ENCODE measurements at places on chromosomes 2 and 18. TPM values are rescaled to one million over a fixed set of nuclear protein-coding genes. Genes with fewer than 3 reads are reported as not detected.
A peak's percentile ranks its signal among the peaks of the same experiment; 100 is the strongest.

GRCh38 chr2:223082706-223083105 is 30.7 kb downstream of the KCNE4 start:
- peaks cover 6% of the 10 kb centered on the region for H3K4me1 ChIP-seq
- H3K4me3 ChIP-seq: no peak overlapping the region
- no peaks in the 10 kb centered on the region for H3K27me3 ChIP-seq
- H3K27ac ChIP-seq: no peak overlapping the region

The SERPINB10 gene
- total RNA-seq: not detected

DNA sequence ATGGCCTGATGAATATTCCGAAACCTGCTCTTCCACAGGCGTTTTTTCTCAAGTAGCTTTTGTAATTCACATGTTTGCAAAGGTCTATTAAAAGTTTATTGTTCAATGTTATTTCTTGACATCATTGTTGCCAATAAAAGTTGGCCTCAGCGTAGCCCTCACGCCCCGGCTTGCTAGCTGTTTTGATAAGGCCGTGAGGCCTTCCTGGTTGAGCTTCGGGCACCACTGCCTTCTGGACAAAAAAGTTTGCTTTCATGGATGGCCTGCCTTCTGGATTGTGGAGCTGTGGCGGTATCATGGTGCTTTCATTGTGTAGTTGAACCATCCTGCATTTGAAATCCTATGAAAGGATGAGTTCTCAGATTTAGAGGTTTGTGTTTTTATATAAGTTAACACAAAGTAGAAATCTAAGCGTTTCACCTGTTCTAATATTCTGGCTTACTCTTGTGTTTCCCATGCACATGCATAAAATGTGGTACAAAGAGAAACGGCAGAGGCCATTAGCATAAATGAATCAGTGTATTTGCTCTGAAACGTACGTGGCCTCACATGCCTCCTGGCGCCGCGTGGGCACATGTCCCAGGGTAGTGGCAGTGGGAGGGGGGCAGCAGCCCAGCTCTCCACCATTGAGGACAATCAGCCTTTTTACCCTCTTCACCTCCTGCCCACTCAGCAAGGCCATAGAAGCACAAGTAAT is 134.5 kb downstream of the NCK2 start:
- no peak overlapping the region for H3K27ac ChIP-seq
- peaks cover 16% of the 10 kb centered on the region for H3K4me1 ChIP-seq
- H3K36me3 ChIP-seq: peaks cover 23% of the 10 kb centered on the region
- DNase-seq: no peak

DNA sequence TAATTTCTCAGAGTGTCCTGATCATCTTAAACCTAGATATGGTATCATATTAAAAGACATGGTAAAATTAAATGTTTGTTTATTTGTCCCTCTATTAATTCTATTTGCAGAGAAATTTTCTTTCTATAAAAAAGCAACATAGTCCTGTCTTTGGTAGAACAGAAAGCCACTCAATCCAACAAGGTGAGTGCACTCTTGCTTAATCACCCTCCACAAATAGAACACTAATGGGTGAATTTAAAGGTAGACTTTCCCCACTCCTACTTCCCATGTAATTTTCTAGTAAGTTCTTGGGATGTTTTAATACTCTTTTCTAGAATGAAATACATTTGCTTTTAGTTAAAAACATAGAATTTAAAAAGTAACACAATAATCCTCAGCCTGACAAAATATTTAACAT is 97.7 kb downstream of the PIGN start:
- peaks cover 20% of the 10 kb centered on the region for H3K36me3 ChIP-seq
- H3K27ac ChIP-seq: no peak overlapping the region
- H3K4me1 ChIP-seq: no peaks in the 10 kb centered on the region
- no peak for DNase-seq
- no peaks in the 10 kb centered on the region for H3K27me3 ChIP-seq

- no peak for DNase-seq
- H3K27ac ChIP-seq: no peak overlapping the region
- H3K4me1 ChIP-seq: peaks cover 10% of the 10 kb centered on the region
- H3K27me3 ChIP-seq: no peaks in the 10 kb centered on the region
- H3K4me3 ChIP-seq: no peak overlapping the region
Measured at GRCh38 chr2:151774506-151774905, 40.2 kb upstream of the NEB start.

GRCh38 chr2:63886445-63886844 is 44.7 kb downstream of the UGP2 start:
- H3K27ac ChIP-seq: no peak overlapping the region
- no peak for DNase-seq
- H3K36me3 ChIP-seq: peaks cover 42% of the 10 kb centered on the region
- H3K27me3 ChIP-seq: no peaks in the 10 kb centered on the region
- no peak overlapping the region for H3K4me3 ChIP-seq

- peaks cover 4% of the 10 kb centered on the region for H3K4me1 ChIP-seq
- no peaks in the 10 kb centered on the region for H3K27me3 ChIP-seq
- no peak for DNase-seq
- no peak overlapping the region for H3K4me3 ChIP-seq
Measured at GRCh38 chr2:197306024-197306695, 4.4 kb downstream of the ANKRD44 start.

GRCh38 chr2:218301176-218301819 is 9.0 kb upstream of the TMBIM1 start:
- H3K27me3 ChIP-seq: no peaks in the 10 kb centered on the region
- no peaks in the 10 kb centered on the region for H3K4me1 ChIP-seq
- no peak overlapping the region for H3K4me3 ChIP-seq
- H3K27ac ChIP-seq: no peak overlapping the region

The CRYBA2 gene
- not detected for total RNA-seq

GRCh38 chr2:136070913-136071312 is 47.0 kb downstream of the CXCR4 start:
- no peaks in the 10 kb centered on the region for H3K36me3 ChIP-seq
- no peak for DNase-seq
- H3K27ac ChIP-seq: no peak overlapping the region

- H3K27ac ChIP-seq: no peak overlapping the region
- DNase-seq: no peak
- H3K27me3 ChIP-seq: peaks cover 26% of the 10 kb centered on the region
- no peaks in the 10 kb centered on the region for H3K36me3 ChIP-seq
- no peak overlapping the region for H3K4me3 ChIP-seq
Measured at GRCh38 chr2:166499281-166499680, 5.2 kb upstream of the SCN7A start.

DNA sequence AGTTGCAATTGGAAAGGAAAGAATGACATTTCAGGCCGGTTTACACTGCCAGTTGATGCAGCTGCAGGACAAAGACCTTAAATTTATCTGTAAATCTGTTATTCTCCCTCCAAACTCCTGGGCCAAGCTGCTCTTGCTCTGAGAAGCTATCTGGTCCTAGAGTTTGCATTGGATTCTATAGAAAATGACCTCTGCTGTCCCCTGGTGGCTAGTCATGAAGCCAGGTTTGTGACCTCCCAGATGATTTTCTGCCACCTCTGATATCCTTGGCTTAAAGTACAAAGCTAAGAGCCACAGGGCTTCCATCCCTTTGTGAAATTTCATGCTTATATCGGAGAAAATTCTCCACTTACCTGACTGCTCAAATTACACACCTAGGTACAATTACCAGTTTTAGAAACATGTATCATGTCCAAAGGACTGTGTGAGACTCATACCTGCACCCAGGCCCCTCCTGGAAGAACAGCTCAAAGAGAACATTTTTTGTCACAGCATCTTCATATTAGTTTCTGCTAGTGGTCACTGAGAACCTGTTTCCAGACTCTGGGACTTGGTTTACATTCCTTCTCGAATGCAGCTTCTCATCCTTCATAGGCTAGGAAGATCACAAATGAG is 28.9 kb upstream of the IER3IP1 start:
- H3K36me3 ChIP-seq: no peaks in the 10 kb centered on the region
- no peak for DNase-seq
- H3K4me3 ChIP-seq: no peak overlapping the region
- peaks cover 61% of the 10 kb centered on the region for H3K27me3 ChIP-seq

DNA sequence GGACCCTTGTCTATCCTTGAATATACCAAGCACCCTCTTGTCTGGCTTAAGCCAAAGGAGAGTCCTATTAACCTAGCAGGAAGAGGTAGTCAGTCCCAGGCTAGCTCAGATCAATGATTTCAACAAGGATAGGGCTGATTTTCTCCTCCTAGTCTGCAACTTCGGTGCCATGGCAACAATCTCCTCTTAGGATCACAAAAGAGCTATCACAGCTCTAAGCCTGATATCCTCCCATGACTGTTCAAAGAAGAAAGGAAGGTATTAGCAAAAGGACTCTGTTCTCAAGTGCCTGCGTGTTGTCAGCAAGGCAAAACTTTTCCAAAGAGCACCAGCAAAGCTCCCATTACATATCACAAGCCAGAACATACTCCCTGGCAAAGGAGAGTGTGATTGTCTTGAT is 58.7 kb upstream of the DDX18 start:
- H3K36me3 ChIP-seq: no peaks in the 10 kb centered on the region
- DNase-seq: no peak
- H3K27ac ChIP-seq: no peak overlapping the region

DNA sequence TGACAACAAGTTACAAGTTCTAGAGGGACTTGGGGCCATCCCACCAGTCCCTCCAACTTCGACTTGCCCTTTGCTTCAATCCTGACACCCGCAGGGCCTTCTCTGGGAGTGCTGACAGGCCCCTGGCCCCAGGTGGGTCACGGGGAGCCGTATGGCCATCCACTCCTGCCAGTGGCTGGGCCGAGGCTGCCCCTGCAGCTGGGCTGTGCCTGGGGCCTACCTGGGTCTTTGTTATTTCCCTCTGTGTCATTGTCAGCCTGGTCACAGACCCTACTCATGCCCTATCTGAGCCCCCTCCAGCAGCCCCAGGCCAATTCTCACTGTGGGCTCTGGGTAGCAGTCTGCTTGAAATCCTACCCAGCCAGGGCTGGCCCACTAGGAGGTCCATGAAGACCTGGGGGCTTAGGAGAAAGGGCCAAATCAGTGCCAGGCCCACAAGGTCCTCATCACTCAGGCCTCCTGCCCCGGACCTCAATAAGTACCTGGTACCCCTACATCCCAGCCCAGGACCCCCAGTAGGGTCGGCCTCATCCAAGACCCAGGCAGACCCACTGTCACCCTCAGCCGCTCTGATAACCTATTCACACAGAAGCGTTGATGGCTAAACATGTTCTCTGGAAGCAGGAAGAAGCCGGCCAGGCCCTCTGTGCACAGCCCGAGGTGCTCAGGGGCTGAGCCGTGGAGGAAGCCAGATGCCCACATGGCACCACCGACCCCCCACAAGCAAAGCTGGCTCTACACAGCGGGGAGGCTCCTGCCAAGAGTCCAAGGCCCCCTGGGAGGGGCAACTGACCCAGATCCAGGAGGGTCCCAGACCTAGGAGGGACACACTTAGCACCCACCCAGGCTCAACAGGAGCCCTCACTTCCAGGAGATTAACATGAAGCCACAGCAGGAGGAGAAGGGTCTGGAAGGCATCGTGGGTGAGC is 57.7 kb downstream of the BIN1 start:
- H3K4me3 ChIP-seq: no peak overlapping the region
- no peak for DNase-seq
- peak overlapping the region; percentile 7 for H3K27ac ChIP-seq
- peaks cover 10% of the 10 kb centered on the region for H3K36me3 ChIP-seq

DNA sequence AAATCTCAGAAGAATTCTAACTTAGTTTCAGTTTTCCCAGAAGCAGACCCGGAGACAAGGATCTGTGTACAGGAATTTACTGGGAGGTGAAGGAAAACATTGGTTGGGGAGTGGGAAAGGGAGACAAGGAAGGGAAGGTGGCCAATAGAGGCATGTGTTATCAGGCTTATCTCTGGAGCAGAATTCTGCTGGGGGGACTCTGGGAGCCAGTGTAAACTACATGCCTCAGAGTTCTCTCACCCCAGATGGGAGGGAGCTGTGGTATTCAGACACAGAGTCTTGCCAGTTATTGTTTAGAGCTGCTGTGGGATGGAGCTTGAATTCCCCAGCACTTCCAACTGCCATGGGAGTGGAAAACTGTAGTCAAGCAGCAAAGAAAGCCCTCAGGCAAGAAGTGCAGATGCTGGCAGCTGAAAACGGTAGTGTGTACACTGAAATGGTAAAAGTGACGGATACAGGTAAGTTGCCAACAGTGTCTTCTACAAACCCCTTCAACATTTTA is 19.0 kb downstream of the DNPEP start:
- no peak for DNase-seq
- no peaks in the 10 kb centered on the region for H3K27me3 ChIP-seq
- H3K4me3 ChIP-seq: peak overlapping the region; percentile 5
- H3K4me1 ChIP-seq: peaks cover 13% of the 10 kb centered on the region

The SDC1 gene
- total RNA-seq: 11.6 TPM

The GRB14 gene
- total RNA-seq: 0.83 TPM

GRCh38 chr2:171878481-171878993 is 15.5 kb downstream of the SLC25A12 start:
- no peaks in the 10 kb centered on the region for H3K27me3 ChIP-seq
- H3K27ac ChIP-seq: peak overlapping the region; percentile 83
- no peak for DNase-seq
- peaks cover 37% of the 10 kb centered on the region for H3K4me1 ChIP-seq
- peaks cover 1% of the 10 kb centered on the region for H3K36me3 ChIP-seq

DNA sequence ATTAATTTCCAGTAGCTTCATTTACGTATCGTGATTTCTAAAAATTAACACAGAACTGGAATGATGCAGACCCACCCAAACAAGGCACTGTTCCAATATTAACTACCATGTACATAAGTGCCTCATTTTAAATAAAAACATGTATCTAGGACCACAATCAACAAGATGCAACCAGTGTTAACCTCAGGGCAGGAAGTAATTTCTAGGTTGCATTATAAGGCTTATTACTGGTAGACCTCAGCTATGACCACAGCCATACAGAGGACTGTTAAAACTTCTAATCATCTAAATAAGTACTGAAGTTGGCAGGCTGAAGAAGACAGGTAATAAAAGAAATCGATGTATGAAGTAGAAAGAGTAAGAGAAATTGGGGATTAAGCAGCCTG is 262.9 kb downstream of the HDAC4 start:
- no peaks in the 10 kb centered on the region for H3K4me1 ChIP-seq
- DNase-seq: no peak
- no peak overlapping the region for H3K27ac ChIP-seq

GRCh38 chr2:136051001-136051724 is 65.7 kb upstream of the DARS1 start:
- DNase-seq: no peak
- H3K27ac ChIP-seq: no peak overlapping the region
- peaks cover 4% of the 10 kb centered on the region for H3K27me3 ChIP-seq
- no peaks in the 10 kb centered on the region for H3K4me1 ChIP-seq

- no peak for DNase-seq
- peaks cover 22% of the 10 kb centered on the region for H3K4me1 ChIP-seq
- peak overlapping the region; percentile 92 for H3K27ac ChIP-seq
- H3K27me3 ChIP-seq: no peaks in the 10 kb centered on the region
- H3K4me3 ChIP-seq: peak overlapping the region; percentile 31
Measured at GRCh38 chr2:12819721-12820120, 103.0 kb downstream of the TRIB2 start.

DNA sequence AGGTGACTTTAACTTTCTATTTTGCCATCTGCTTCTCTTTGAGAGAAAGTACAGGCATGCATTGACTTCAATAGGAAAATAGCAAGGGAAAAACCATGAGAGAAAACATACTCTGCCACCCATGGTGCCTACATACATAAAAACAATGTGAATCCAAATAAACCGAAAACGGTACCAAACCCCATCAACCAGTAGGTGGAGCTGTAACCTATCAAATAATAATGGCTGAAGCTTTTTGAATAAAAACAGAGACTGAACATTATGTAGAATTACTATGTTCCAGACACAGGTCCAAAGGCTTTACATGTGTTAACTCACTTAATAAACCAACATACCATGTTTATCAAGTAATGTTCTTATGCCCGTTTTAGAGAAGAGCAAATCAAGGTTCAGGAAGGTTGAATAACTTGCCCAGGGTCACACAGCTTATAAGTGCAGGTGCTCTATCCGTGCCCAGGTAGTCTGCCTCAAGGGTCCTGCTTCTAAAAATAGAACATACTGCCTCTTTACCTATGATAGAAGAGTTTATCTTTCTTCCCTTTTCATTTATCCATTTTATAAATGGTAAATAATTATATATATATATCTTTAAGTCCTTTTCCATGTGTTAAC is 293.9 kb upstream of the SYT4 start:
- peaks cover 66% of the 10 kb centered on the region for H3K27me3 ChIP-seq
- no peaks in the 10 kb centered on the region for H3K4me1 ChIP-seq
- H3K36me3 ChIP-seq: no peaks in the 10 kb centered on the region
- DNase-seq: no peak
